ENCODE measurements at places on chromosomes 5 and 9.

GRCh38 chr5:98880151-98880550 is 48.7 kb downstream of the CHD1 start:
- H3K36me3 ChIP-seq: peaks cover 67% of the 10 kb centered on the region
- no peak overlapping the region for H3K4me3 ChIP-seq
- no peak overlapping the region for H3K27ac ChIP-seq

- H3K27ac ChIP-seq: no peak overlapping the region
- H3K27me3 ChIP-seq: no peaks in the 10 kb centered on the region
- H3K4me3 ChIP-seq: no peak overlapping the region
- H3K36me3 ChIP-seq: no peaks in the 10 kb centered on the region
- H3K4me1 ChIP-seq: no peaks in the 10 kb centered on the region
Observed at GRCh38 chr5:174245516-174246075, 200.1 kb downstream of the NSG2 start.

GRCh38 chr5:151912360-151912759 is 12.3 kb downstream of the GLRA1 start:
- H3K27me3 ChIP-seq: no peaks in the 10 kb centered on the region
- no peak overlapping the region for H3K27ac ChIP-seq
- no peak for DNase-seq
- no peaks in the 10 kb centered on the region for H3K4me1 ChIP-seq
- H3K36me3 ChIP-seq: no peaks in the 10 kb centered on the region
- H3K4me3 ChIP-seq: no peak overlapping the region

DNA sequence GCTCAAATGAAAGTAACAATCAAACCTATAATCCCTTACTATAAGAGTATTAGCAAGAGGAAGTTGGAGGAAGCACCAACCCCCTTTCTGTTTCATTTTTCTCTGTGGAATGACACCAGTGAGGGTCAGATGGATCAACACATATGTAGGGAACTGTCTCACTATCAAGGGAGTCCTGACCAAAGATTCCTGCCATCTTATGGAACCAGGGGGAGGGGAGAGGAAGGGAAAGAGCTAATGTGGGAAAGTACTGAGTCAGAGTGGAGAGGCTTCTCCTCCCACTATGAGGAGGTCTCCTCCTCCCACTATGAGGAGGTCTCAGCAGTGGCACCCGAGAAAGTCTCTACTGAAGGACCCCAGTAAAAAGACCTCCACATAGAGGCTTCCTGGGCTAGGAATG is 73.3 kb upstream of the PCSK1 start:
- H3K36me3 ChIP-seq: no peaks in the 10 kb centered on the region
- no peak overlapping the region for H3K27ac ChIP-seq
- peaks cover 15% of the 10 kb centered on the region for H3K4me1 ChIP-seq
- DNase-seq: no peak

DNA sequence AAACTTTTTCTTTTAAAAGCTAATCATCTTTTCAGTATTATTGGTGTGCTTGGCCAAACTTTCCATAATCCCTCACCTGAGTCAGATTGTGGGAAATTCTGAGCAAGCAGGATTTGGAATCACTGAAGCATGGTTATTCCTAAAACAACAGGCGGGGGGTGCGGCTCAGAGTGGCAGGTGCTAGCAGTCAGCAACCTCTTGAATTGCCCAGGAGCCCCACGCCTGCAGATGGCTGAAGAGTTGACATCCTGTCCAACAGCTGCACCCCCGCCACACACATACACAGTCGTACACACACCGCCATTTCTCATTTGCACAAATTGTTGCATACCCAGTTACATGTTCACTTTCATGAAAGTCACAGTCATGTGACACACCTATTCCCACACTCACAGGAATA is 96.6 kb downstream of the LHX2 start:
- H3K36me3 ChIP-seq: no peaks in the 10 kb centered on the region
- no peak overlapping the region for H3K4me3 ChIP-seq
- DNase-seq: no peak
- H3K27ac ChIP-seq: no peak overlapping the region
- peaks cover 18% of the 10 kb centered on the region for H3K27me3 ChIP-seq

All from osteoblast (primary cell).